ENCODE measurements at places on chromosomes 11 and 22. TPM values are rescaled to one million over a fixed set of nuclear protein-coding genes. Genes with fewer than 3 reads are reported as not detected.

The MUC6 gene
- 0.19 TPM for total RNA-seq

DNA sequence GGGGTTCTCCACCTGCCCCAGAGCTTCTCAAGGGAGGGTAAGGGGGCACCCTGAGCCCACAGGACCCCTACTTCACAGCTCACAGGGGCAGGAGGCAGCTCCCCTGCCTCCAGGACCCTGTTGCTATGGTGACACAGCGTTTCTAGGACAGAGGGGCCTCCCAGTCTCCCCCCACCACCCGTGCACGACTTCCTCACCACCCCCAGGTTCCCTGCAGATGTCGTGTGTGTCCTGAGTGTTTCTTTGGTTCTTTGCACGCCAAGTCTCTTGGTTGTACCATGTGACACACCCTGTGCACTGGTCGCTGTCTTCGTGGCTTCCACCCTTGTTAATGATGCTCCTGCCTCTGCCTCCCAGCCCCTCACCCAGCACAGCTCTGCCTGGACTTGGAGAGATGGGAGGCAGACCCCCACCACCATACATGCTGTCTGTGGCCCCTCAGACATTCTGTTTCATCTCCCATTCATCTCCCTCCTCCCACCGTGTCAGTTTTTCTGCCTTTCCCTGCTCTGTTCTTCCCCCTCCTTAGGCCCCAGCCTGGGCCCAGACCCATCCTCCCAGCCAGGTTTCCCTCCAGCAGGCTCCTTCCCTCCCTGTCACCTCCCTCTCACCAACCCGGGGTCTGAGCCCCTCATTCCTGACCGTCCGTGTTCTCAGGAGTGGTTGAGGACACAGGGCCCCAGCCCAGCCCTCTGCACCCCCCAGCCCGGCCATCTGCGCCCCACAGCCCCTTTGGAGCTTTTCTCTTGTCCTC is 24.5 kb upstream of the RAB1B start:
- peaks cover 53% of the 10 kb centered on the region for H3K4me1 ChIP-seq
- peak overlapping the region; percentile 87 for H3K27ac ChIP-seq
- DNase-seq = peak; percentile 82
- no peaks in the 10 kb centered on the region for H3K27me3 ChIP-seq

DNA sequence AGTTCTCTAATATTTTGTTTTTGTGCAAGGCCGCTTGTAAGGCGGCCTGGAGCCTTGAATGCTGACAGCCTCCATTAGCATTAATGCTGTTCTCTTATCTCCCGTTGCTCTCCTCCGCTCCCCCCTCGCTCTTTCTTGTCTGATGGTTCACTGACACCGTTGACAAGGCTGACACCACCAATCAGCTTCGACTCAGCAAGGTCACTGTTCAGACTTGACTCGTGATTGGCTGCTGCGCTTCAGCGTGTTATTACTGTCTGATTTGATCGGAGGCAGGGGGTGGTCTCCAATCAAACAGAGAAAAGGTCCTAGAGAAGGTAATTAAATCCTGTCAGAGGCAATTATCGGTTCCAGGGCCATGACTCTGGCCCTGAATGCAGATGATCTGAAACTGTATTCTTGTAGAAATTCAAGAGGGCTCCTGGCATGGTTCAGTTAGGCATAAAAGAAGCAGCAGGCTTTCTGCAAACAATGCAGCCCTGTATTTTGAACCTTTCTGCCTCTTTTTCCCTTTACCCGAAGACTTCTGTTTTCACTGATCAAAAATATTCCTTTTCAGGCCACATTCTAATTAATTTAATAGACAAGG is 49.3 kb upstream of the MPPED2 start:
- no peak overlapping the region for H3K27ac ChIP-seq
- peak; percentile 26 for DNase-seq
- H3K4me3 ChIP-seq = no peak overlapping the region
- no peaks in the 10 kb centered on the region for H3K27me3 ChIP-seq
- H3K36me3 ChIP-seq = no peaks in the 10 kb centered on the region

GRCh38 chr22:46595545-46595944 is 24.6 kb upstream of the GRAMD4 start:
- H3K36me3 ChIP-seq = no peaks in the 10 kb centered on the region
- H3K27me3 ChIP-seq = no peaks in the 10 kb centered on the region
- DNase-seq = no peak
- no peak overlapping the region for H3K4me3 ChIP-seq

DNA sequence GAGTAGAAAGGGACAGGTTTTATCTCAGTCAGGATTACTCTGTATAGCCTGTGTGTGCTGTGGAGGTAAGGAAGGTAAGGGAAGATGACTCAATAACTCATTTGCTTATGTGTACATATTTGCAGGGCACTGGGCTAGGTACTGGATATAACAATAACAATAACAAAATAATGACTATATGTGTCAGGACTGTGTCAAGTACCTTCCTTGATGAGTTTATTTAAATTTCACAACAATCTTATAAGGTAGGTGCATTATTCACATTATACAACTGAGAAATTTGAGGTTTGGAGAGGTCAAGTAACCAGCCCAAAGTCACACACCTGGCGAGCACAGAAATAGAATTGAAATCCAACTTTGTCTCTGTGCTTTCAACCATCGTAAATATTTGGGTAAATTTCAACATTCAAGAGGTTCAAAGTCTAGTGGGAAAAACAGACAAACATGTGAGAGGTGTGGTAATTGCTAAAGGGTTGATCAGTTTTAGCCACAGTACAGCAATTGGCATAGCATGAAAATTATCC is 131.8 kb downstream of the APIP start:
- H3K4me1 ChIP-seq = no peaks in the 10 kb centered on the region
- H3K4me3 ChIP-seq = no peak overlapping the region
- no peaks in the 10 kb centered on the region for H3K36me3 ChIP-seq
- no peak for DNase-seq
- no peaks in the 10 kb centered on the region for H3K27me3 ChIP-seq
- no peak overlapping the region for H3K27ac ChIP-seq

The CBLIF gene
- not detected for total RNA-seq

DNA sequence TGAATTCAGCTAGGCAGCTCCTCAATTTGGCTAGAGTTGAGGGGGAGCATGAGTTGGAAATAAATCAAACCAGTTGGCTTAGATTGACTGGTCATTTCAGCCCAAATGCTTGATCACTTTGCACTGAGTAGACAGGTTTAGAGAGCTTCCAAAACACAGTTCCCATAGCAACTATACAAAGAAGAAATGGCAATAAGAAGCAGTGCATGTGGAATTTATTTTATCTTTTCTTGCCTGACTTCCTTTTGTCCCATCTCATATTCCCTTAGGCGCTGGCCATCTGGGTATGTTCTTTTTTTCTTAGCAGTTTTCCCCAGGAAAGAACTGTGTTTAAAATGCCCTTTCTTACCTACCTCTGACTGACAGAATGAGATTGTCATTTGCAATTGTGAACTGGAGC is 38.7 kb upstream of the C11orf87 start:
- no peaks in the 10 kb centered on the region for H3K4me1 ChIP-seq
- no peak for DNase-seq
- H3K4me3 ChIP-seq = no peak overlapping the region
- no peaks in the 10 kb centered on the region for H3K27me3 ChIP-seq

- H3K4me1 ChIP-seq = no peaks in the 10 kb centered on the region
- H3K4me3 ChIP-seq = no peak overlapping the region
- H3K27ac ChIP-seq = no peak overlapping the region
- DNase-seq = no peak
Measured at GRCh38 chr22:48602805-48603518, 1224.7 kb downstream of the BRD1 start.

- H3K27ac ChIP-seq = no peak overlapping the region
- no peaks in the 10 kb centered on the region for H3K36me3 ChIP-seq
- no peak for DNase-seq
- no peak overlapping the region for H3K4me3 ChIP-seq
- no peaks in the 10 kb centered on the region for H3K27me3 ChIP-seq
- H3K4me1 ChIP-seq = no peaks in the 10 kb centered on the region
Measured at GRCh38 chr11:92627615-92628256, 341.7 kb upstream of the MTNR1B start.

DNA sequence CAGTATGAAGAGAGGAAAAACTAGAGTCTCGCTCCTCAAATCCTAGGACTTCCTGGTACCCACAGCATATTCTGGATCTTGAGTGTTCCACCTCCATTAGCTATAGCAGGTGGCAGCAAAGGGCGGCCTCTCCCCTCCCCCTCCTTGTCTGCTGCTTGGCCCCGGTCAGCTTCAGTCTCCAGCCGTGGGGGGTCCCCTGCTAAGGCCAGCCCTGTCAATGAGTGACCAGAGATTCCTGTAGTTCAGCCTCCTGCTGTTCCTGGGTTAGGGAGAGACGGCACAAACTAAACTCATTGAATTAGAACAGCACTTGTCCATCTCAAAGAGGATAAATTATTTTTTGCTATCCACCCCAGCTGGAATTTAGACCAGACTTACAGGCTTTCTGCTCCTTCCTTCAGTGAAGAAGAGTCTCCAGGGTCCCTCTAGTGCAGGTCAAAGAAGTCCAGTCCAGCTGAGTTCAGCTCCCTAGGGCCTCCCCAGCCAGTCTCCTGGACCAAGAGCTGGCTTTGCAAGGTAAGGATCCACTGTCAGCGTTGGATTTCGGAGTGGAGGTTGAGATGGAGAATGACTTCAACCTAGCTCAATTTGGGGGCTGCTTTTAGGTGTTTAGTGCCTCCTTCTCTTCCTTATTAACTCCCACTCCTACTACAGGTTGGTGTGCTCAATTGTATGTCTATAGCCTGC is 1.1 kb upstream of the PHLDB1 start:
- H3K36me3 ChIP-seq = peaks cover 18% of the 10 kb centered on the region
- no peak for DNase-seq
- H3K4me3 ChIP-seq = no peak overlapping the region
- H3K27ac ChIP-seq = peak overlapping the region; percentile 33
- H3K4me1 ChIP-seq = peaks cover 38% of the 10 kb centered on the region

DNA sequence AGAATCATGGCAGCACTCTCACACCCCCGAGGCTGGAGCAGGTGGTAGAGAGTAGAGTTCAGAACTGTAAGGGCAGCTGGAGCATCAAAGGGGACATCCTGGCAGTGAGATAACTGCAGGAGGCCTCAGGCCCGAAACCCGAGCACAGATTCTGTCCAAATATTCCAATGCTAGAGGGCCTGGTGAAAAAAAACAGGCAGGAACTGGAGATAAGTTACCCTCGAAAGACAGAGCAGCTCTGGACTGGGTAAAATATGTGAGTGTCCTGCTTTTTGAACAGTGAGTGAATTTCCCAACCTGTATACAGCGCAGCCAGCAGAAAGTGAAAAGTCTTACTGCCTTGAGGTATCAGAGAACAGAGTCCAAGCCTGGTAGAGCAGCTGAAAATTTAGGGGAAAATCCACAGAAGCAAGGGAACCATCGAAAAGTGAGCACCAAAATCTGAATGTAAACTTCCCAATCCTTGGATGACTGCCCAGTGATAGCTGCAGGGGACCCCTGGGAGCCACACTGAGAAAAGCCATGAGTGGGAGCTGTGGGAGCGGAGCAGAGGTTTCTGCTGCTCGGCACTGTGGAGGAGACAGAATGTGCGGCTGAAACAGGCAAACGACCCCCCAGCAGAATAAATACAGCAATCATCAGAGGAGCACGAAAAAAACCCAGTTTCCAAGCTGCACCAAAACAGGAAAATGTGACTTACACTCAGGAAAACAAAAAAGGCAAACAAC is 50.6 kb downstream of the WNT11 start:
- H3K4me3 ChIP-seq = no peak overlapping the region
- peaks cover 5% of the 10 kb centered on the region for H3K4me1 ChIP-seq
- H3K27me3 ChIP-seq = no peaks in the 10 kb centered on the region
- DNase-seq = no peak
- no peak overlapping the region for H3K27ac ChIP-seq
- no peaks in the 10 kb centered on the region for H3K36me3 ChIP-seq

DNA sequence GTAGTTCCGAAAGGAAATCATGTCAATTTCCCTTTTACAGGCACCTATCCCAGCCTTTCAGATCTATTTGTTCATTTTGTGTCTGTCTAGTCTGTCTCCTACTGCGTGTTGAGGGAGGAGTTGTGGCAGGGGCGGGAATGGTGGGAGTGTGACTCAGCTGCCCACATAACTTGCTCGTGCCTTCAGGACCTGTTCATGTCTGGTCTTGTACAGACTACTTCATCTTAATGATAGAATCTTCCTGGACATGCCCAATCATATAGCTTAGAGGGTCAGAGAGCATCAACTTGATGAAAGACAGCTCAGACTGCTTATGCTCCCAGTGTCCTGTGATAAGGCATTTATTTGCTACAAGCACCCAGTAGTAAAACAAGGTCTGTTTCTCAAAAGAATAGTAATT is 61.0 kb upstream of the BIRC3 start:
- no peak overlapping the region for H3K27ac ChIP-seq
- no peaks in the 10 kb centered on the region for H3K36me3 ChIP-seq
- no peak overlapping the region for H3K4me3 ChIP-seq
